ENCODE measurements at places on chromosomes 3 and 15.

- no peak for DNase-seq
These were observed 23.0 kb downstream of the HPS3 start for GRCh38 chr3:149152420-149152819.

- DNase-seq: no peak
These were observed 221.0 kb upstream of the EOMES start for GRCh38 chr3:27943106-27943505.

GRCh38 chr3:188584958-188585689, 431.2 kb downstream of the LPP start:
- DNase-seq: no peak

DNA sequence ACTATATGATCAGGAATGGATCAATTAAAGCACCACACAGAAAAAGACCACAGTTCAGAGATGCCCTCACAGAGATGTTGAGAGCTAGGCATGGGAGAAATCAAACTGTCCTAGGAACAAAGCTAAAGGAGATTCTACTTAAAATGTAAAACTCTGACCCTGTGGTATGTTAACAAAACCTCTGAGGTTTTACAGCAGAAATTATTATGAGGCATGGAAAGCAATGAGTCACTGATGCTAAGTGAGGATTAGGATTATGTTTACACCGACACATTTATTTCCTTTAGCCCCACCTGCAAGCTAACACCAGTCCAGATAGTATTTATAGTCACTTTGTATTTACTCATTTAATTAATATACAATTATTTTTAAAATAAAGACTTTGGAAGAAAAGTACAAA, 1242.2 kb downstream of the OTOL1 start:
- no peak for DNase-seq
